ENCODE measurements at places on chromosomes 4 and X. TPM values are rescaled to one million over a fixed set of nuclear protein-coding genes. Genes with fewer than 3 reads are reported as not detected.

PDZD4 gene
- not detected for polyA plus RNA-seq

GRCh38 chr4:182188622-182189021, 54.6 kb upstream of the TENM3 start:
- H3K4me3 ChIP-seq, result no peak overlapping the region
- H3K36me3 ChIP-seq, result no peaks in the 10 kb centered on the region
- no peak for DNase-seq
- no peaks in the 10 kb centered on the region for H3K4me1 ChIP-seq
- H3K27ac ChIP-seq, result no peak overlapping the region

GRCh38 chrX:47278691-47279090, 45.9 kb downstream of the USP11 start:
- no peaks in the 10 kb centered on the region for H3K4me1 ChIP-seq
- H3K27me3 ChIP-seq, result no peaks in the 10 kb centered on the region
- no peak overlapping the region for H3K4me3 ChIP-seq
- H3K36me3 ChIP-seq, result no peaks in the 10 kb centered on the region

GRCh38 chrX:77436271-77436670, 10.9 kb upstream of the FGF16 start:
- H3K4me1 ChIP-seq, result no peaks in the 10 kb centered on the region
- H3K4me3 ChIP-seq, result no peak overlapping the region
- no peak overlapping the region for H3K27ac ChIP-seq
- no peaks in the 10 kb centered on the region for H3K36me3 ChIP-seq
- DNase-seq, result no peak

DNA sequence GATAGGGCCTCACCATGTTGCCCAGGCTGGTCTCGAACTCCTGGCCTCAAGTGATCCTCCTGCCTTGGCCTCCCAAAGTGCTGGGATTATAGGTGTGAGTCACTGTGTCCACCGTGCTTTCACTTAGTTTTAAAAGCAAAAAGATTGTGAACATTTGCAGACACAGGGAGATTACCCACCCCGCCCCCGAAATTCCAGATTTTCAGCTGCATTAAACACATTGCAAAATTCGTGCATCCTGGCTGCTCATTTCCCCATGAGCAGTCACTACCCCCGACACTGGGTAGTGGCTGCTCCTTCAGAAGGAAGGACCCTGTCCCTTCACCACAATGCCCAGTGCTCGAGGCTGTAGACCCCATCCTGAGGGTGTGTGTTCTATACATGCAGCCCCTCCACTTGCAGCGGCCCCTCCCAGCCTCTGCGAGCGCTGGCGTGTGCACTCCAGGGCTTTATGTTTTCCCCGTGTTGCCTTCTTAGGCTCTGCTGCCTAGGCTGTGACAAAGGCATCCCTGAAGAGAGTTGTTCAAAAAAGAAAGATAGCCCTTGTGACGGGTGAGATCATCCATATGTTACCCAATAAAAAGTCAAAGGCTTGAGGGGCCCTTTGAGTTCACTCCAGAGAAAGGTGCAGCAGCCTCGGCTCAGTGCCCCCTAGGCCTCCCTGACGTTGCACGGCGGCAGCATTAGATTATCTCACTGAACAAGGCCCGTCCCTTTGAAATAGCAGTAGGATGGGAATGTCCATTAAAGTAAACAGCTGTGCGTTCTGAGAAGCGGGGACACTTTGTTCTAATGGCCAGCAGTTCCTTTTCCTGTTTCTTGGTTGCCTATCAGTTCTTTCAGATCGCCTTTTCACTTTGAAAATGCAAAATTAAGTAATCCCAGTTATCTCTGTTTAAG, 71.6 kb downstream of the SHROOM2 start:
- H3K27ac ChIP-seq, result no peak overlapping the region
- H3K36me3 ChIP-seq, result no peaks in the 10 kb centered on the region
- H3K4me3 ChIP-seq, result no peak overlapping the region
- no peaks in the 10 kb centered on the region for H3K27me3 ChIP-seq

Measured in CD4-positive, CD25-positive, alpha-beta regulatory T cell (primary cell).